Activated CD4-positive, alpha-beta T cell treated with anti-CD3 and anti-CD28 coated beads, Interleukin-2, Interleukin-4, amounts not matched to agents 100 ng/mL and 50 ng/mL, durations not matched to agents 16 hours and 8 hours (primary cell): ENCODE measurements at places on chromosomes 4 and X.

DNA sequence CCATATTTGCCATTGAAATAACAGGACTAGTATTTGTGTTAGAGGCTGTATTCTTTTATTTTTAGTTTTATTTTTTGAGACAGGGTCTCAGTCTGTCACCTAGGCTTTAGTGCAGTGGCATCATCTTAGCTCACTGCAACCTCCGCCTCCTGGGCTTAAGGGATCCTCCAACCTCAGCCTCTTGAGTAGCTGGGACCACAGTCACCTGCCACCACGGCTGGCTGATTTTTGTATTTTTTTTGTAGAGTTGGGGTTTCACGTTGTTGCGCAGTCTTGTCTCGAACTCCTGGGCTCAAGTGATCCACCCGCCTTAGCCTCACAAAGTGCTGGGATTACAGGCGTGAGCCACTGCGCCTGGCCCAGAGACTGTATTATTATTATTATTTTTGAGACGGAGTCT, 15.3 kb downstream of the TMEM131L start:
- no peak for DNase-seq

DNA sequence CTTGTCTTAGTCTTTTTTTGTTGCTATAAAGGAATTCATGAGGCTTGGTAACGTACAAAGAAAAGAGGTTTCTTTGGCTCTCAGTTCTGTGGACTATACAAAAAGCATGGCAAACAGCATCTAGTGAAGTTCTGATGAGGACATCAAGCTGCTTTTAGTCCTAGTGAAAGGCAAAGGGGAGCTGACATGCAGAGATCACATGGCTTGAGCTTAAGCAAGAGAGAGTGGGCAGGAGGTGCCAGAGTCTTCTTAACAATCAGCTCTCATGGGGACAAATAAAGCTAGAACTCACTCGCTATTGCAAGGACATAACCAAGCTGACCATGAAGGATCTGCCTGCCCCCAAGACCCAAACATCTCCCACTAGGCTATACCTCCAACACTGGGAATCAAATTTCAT, 1063.1 kb downstream of the PCDH7 start:
- no peak for DNase-seq

- DNase-seq, result no peak
Measured at GRCh38 chr4:47372561-47372960, 90.9 kb downstream of the COMMD8 start.

DNA sequence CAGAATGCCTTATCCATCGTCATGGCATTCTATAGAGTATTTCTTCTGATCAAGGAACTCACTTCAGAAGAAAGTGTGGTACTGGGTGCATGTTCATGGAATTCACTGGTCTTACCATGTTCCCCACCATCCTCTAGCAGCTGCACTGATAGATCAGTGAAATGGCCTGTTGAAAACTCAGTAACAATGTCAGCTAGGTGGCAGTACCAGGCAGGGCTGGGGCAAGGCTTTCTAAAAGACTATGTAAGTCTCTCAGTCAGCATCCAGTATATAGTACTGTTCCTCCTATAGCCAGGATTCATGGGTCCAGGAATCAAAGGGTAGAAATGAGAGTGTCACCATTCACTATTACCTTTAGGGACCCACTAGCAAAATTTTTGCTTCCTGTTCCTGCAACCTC, 15.8 kb upstream of the LDB2 start:
- DNase-seq, result no peak

DNA sequence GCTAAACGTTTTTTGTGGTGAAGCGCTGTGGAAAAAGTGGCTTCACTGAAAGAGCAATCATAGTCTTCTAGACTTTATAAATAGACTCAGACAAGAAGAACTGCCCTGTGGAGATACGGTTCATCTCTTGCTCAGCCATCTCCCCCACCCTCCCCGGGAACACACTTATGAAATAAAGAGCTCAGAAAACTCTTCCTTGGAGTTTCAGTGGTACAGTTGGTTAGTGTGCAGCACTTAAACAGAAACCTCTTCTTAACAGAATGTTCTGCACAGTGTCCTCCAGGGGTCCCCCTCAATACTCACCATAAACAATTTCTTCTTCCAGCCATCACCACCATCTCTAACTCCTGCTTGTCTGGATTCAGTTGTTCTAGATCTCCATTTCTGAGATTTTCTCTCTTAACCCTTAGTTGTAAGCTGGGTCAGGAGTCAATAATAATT, 313.0 kb downstream of the ARHGAP10 start:
- no peak for DNase-seq

DNA sequence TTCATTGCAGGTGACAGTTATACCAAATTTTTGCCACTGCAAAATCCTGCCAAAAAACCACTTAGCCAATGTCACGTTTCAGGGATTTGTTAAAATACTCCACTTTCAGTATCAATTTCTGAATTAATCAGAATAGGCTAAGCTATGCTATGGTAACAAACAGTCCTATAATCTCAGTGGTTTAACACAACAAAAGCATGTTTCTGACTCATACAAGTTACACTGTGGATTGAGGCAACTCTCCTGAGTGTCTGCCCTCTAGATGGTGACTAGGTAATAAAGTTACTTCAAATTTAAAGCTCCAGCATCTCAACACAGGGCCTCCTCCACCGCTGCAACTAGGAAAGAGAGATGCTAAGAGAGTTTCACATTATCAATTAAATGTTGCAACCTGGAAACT, 23.0 kb upstream of the RADX start:
- peak; percentile 60 for DNase-seq

DNA sequence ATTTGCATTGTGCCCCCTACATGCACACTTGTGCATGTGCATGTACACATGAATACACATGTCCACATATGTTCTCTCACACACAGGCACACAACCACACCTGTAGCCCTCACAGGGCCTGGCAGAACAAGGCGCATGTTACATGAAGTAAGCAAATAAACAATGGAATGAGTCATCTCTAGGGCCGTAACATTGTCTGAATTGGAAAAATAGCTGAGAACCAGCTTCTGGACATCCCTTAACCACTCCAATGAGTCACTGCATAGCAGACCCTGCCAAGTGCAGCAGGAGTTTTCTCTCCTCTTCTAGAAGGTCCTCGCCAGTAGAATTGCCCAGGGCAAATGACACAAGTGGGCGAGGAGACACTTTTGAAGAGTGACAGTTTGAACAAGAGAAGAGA, 66.1 kb downstream of the MAGEA10 start:
- DNase-seq, result no peak

- peak; percentile 91 for DNase-seq
Measured at GRCh38 chr4:145808021-145808650, 128.2 kb downstream of the C4orf51 start.

DNA sequence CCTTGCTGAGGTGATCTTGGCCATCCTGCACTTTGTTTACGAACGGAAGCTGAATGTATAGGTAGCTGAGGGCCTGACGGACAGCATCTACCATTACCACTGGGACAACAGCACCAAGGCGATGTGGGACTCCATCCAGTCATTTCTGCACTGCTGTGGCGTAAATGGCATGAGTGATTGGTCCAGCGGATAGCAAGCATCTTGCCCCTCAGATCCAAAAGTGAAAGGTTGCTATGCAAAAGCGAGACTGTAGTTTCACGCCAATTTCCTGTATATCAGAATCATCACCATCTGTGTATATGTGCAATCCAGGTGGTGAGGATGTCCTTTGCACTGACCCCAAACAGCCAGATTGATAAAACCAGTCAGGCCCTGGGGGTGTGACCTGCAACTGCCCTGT, 4.2 kb upstream of the PYURF start:
- DNase-seq, result no peak

GRCh38 chr4:181323061-181323460, 920.1 kb upstream of the TENM3 start:
- DNase-seq, result no peak
